ENCODE measurements at places on chromosomes 3 and 15. TPM values are rescaled to one million over a fixed set of nuclear protein-coding genes. Genes with fewer than 3 reads are reported as not detected.

Gene EFHB
- polyA plus RNA-seq = 0.10 TPM

Gene WDR82
- polyA plus RNA-seq = 97.6 TPM

Gene FOXL2NB
- not detected for polyA plus RNA-seq

Gene SEC61A1
- polyA plus RNA-seq = 125 TPM

Gene ITIH1
- not detected for polyA plus RNA-seq

Gene GRK7
- not detected for polyA plus RNA-seq

Gene MAP1A
- 0.01 TPM for polyA plus RNA-seq

Gene DUOXA2
- polyA plus RNA-seq = not detected

Gene RBPMS2
- polyA plus RNA-seq = not detected

Gene BLM
- polyA plus RNA-seq = 7.8 TPM

Gene C3orf22
- not detected for polyA plus RNA-seq

Gene KNG1
- polyA plus RNA-seq = not detected

Gene RTP3
- not detected for polyA plus RNA-seq

Gene SKOR1
- polyA plus RNA-seq = not detected

Gene THRB
- not detected for polyA plus RNA-seq

Gene CRTC3
- 31.0 TPM for polyA plus RNA-seq

Gene ERICH6
- polyA plus RNA-seq = 0.77 TPM

Gene PLSCR5
- not detected for polyA plus RNA-seq

Gene ALDH1A3
- polyA plus RNA-seq = not detected

Gene COPB2
- 67.6 TPM for polyA plus RNA-seq

Gene ALDH1A2
- polyA plus RNA-seq = not detected

Gene GABRB3
- polyA plus RNA-seq = not detected

Gene CHST13
- polyA plus RNA-seq = not detected

Gene LRRC31
- polyA plus RNA-seq = not detected

Gene MAP3K13
- polyA plus RNA-seq = 22.2 TPM

Gene MESP1
- 0.32 TPM for polyA plus RNA-seq

Gene IL17RC
- polyA plus RNA-seq = 9.5 TPM

Gene AADACL2
- polyA plus RNA-seq = not detected

Gene NPAP1
- not detected for polyA plus RNA-seq

Gene CELSR3
- polyA plus RNA-seq = 0.53 TPM

Gene ZCWPW2
- polyA plus RNA-seq = 0.70 TPM

Gene GPR171
- polyA plus RNA-seq = 118 TPM

Gene BNC1
- polyA plus RNA-seq = not detected

Gene ANKRD63
- not detected for polyA plus RNA-seq

Gene CACNA2D3
- not detected for polyA plus RNA-seq

Gene CD47
- polyA plus RNA-seq = 396 TPM

Gene LCTL
- 0.11 TPM for polyA plus RNA-seq

Gene TRH
- polyA plus RNA-seq = not detected

Gene TMEM158
- polyA plus RNA-seq = not detected

Gene WDR73
- polyA plus RNA-seq = 12.9 TPM

Gene FRMD4B
- polyA plus RNA-seq = 9.8 TPM

Gene CCDC9B
- polyA plus RNA-seq = not detected
